Epithelial cell of proximal tubule (primary cell): ENCODE measurements at places on chromosomes 3 and 15.

GRCh38 chr15:93214106-93214505 lies 125.1 kb upstream of the RGMA start:
- no peak for DNase-seq

- DNase-seq: no peak
Measured at GRCh38 chr3:153767601-153768560, 353.3 kb upstream of the ARHGEF26 start.

- DNase-seq: no peak
Measured at GRCh38 chr3:45131201-45131600, 15.0 kb downstream of the CDCP1 start.

DNA sequence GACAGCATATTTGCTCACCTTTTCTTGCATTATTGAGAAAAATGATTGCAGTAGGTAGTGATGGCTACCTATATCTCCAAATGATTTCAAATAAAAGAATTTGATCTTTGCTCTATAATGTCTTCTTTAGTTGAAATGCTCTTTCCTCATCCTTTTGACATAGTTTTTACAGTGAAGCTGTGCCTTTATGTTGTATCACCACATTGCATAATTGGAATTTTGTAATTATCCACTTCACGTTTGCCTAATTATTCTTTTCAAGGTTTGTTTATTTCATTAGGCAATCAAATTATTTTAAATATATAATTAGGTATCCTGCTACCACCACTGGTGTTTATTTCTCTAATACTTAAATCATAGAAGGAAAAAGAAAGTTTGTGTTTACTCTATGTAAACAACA lies 21.3 kb upstream of the P2RY13 start:
- no peak for DNase-seq

DNA sequence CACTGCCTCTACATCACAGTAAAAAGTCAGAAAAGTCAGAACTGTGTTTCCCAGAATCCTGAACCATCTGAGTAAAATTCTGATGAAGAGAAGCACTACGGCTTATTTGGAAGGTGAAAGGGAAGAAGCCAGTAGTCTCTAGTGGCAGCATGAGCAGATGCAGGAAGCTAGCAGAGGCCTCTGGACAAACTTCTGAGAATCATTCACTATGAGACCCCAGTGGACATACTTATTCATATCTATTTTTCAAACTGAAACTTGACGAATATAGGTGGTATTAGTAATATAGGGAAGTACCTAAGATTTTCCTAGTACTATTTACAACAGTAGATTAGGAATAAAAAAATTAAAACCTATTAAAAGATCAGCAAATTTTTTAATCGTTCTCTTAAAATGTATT lies 272.8 kb upstream of the TTC14 start:
- no peak for DNase-seq

GRCh38 chr3:150725548-150725947 lies 21.8 kb upstream of the ERICH6 start:
- DNase-seq: no peak

- no peak for DNase-seq
Measured at GRCh38 chr15:97023488-97023844, 693.0 kb downstream of the NR2F2 start.

- DNase-seq: no peak
Measured at GRCh38 chr3:195762249-195762585, 41.4 kb downstream of the MUC20 start.

DNA sequence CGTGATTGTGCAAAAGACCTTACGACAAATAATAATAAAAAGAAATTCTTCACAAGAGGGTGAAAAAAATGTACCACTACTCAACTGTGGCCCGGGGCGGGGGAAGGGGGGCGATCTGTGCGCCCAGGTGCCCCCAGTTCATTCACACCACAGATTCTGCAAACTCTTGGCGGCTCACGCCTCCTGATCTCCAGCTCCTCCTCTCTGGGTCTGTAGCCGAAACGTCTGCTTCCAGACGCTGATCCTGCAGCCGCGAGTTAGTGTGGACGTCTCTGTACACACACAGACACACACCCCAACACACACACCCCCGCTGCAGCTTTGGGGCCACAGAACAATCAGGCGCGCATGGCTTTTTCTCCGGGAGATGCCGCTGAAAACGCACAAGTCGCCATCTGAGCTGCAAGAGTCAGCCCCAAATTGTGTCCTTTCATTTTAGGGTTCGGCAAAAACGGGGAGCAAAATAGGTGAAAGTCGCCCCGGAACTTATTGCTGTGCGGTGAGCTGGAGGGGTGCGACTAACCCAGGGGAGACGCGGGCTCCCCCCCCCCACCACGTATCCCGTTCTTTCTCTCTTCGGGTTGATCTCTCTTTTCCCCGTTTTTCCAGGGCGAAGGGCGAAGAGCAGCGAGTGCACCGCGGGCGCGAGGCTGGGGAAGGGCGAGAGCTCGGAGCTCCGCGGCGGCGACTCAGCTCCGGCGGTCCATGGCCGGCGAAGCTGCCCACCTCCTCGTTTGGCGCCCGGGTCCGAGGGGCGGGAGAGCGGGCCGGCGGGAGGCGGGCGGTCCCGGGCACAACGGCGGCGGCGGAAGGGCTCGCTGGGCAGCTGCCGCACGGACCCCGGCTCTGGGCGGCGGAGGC lies 505 bp upstream of the WNT5A start:
- DNase-seq: no peak

DNA sequence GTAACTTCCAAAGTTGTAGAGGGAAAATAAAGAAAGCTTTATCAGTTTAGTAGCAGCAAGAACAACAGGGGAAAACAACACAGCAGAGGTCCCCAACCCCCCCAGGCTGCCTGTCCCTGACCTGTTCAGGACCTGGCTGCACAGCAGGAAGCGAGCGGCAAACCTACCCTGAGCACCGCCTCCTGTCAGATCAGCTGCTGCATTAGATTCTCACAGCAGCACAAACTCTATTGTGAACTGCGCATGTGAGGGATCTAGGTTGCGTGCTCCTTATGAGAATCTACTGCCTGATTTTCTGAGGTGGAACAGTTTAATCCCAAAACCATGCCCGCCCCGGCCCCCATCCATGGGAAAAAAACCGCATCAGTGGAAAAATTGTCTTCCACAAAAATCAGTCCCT lies 40.3 kb downstream of the USP50 start:
- DNase-seq: no peak

- no peak for DNase-seq
Measured at GRCh38 chr3:161585922-161586321, 89.3 kb downstream of the OTOL1 start.

DNA sequence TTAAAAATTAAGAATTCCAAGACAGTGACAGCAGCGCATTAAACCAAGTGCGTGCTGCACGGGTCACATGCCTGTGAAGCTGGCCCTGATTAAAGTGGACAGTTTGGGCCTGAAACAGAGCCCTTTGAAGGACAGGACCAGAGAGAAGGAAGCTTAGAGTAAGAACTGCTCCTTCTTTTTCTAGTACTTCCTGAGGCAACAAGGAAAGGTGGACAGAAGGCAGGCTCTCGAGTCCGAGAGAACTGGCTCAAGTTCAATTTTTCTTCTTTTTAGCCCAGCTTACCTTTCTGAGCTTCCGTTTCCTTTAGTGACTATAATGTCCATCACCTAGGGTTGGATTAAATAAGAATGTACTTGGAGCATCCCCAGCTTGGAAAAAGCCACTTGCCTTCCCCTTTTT lies 26.9 kb downstream of the ANP32A start:
- no peak for DNase-seq

- DNase-seq: no peak
Measured at GRCh38 chr3:142022381-142022780, 127.0 kb downstream of the TFDP2 start.

GRCh38 chr3:189369636-189370035 lies 197.9 kb downstream of the TPRG1 start:
- DNase-seq: no peak

DNA sequence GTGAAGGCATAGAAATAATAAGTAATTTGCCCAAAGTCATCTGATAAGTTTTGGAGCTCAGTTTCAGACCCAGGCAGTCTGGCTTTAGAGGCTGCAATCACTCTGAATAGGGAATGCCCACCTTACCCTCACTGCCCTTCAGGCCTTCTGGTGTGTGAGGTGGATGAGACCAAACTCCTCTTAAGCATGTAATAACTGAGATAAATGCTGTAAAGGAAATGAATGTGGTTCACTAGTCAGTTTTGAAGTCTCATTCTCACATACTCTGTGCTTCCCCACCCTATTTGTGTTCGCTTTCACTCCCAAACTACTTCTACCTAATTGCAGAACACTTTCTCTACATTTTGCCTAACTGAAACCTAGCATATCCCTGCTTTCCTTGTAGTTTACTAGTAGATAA lies 144.1 kb downstream of the FILIP1L start:
- no peak for DNase-seq

DNA sequence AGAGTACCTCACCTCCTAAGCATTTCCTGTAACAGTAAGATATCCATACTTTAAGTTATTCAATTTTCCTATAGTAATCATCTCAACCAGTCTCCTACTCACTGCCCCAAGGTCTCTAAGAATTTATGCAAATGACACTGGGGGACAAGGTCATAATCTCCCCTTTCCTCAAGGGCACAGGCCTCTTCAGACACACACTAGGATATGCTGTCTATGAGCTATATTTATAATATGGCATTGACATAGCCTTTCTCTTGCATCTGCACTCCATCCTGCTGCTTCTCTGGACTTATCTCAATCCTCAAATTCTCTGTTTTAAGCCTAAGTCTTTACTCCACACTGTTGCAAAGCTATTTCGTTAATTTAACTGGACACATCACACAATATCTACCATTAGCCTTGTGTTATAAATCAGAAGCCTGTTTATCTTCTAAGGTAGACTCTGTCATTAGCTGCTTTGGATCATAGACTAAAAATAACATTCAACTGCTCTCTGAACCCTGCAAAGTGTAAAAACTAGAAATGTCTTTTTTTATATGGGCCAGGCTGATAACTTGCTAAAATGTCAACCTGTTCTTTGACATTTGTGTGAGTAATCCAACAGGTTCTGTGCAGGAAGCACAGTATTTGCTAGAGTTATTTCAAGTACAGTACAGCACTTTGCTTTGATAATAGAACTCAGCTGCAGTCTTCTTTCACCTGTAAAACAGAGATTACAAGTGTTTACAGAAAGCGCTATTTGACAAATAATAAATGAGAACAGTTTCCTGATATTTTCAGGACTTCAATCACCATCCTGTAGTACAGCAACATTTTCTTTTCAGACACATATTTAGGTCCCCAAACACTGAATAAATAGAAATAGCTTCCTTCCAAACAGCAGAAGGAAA lies 17.8 kb upstream of the SEC62 start:
- no peak for DNase-seq

DNA sequence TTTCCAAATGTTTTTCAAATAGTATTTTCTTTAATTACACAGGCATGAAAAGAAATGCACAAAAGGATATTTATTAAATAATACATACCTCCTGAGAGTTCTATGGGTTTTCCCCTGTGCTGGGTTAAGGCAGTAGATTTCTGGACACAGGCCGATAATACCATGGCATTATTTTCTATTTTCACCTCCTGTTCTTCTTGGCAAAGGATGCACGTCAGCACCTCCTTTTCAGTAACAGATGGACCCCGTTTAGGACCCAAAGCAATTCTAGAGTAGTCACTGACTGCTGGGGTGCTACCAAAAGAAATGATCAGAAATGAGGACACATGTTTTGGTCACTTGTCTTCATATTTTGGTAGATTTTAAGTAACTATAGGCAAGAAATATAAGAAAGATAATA lies 86.4 kb upstream of the TTBK2 start:
- no peak for DNase-seq

DNA sequence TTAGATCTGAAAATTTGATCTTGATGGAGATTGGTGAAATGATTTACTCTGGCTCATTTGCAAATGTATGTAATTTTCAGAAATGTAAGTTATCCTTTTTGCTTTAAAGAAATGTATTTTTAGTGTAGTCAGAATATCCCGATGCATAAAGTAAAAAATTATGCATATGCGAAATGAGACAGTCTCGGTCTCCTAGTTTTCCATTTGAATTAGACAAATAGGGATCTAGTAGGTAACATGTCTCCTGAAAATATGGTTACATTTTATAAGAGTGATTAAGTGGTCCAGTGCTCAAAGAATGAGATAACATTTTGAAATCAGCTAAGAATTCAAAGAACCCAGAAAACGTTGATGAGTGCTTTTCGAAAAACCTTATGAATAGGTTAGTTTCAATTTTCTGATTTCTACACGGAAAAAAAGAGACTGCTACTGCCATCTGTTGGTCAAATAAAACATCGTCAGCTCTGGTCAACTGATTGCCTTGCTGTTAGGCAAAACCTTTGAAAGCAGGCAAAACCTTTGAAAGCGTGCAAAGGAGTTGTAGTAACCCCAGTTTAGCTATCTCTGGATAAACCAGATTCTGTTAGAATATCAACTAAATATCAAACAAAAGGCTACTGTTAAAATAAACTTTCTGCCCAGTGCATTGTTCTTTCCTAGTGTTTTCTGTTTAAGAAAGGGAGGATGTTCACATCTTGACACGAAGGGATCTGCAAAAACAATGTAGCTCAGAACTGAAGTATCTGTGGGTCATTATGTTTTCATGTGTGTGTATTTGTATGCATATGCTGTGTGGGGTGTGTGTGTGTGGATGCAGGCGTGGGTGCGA lies 59.3 kb upstream of the CHMP2B start:
- peak; percentile 19 for DNase-seq

- DNase-seq: no peak
Measured at GRCh38 chr3:49724586-49724985, 835 bp upstream of the GMPPB start.

GRCh38 chr3:142106548-142106947 lies 42.8 kb downstream of the TFDP2 start:
- no peak for DNase-seq

GRCh38 chr3:3907023-3907422 lies 107.8 kb downstream of the LRRN1 start:
- DNase-seq: no peak

GRCh38 chr3:33758864-33759263 lies 39.6 kb upstream of the PDCD6IP start:
- DNase-seq: no peak

DNA sequence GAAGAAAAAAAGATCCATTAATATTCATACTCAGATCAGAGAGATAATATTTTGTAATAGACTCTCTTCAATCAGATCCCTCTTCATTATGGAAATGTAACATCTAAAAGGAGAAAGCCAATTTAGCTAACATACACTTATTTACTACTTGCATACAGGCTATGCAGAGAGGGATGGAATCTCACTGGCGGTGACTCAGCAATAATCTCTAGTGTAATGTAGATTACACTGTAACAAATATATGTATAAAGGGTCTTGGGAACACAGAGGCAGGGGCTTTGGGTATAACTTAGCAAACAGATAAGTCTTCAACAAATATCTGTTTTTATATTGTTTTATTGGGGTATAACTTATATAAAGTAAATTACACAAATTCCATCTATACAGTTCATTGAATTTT lies 69.6 kb downstream of the CGNL1 start:
- DNase-seq: no peak

GRCh38 chr3:117366574-117366973 lies 657.0 kb downstream of the TUSC7 start:
- DNase-seq: no peak

DNA sequence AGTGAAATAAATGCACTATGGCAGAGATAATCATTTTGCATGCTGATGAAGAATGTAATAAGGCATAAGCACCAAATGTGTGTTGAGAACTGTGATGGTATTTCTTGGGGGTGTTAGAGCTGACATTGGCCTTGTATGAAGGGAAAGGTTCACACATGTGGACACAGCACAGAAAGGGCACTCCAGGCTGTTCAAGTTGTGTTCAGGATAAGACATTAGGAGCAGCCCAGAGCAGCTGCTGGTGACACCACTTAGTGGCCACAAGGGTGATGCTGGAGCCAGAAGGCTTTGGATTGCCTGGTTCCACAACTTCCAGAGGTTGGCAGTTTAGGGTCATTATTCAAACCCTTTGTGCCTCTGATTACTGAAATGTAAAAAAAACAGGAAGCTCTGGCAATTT lies 155.4 kb downstream of the GOLGA6L6 start:
- DNase-seq: no peak
